ENCODE measurements at places on chromosomes 3 and 15.

- no peak for DNase-seq
Measured at GRCh38 chr3:112557976-112558375, 3.8 kb downstream of the ATG3 start.

GRCh38 chr3:141429371-141430035 is 57.3 kb upstream of the RASA2 start:
- DNase-seq = no peak

DNA sequence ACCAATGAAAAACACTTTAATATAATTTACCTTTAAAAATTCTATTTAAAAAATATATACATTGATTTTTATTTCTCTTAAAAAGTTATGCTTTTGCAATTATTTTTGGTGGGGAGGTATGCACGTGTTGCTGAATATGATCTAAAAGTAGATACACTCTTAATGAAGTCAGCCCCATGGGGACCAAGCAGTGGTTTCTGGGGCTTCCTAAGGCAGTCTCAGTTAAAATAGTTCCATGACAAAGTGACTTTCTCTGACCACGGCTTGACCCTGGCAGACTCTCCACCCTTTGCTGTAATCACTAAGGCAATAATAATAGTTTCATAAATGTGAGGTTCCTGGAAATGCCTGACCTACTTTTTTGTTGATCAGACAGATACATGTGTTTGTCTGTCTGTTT is 50.4 kb downstream of the CCR4 start:
- DNase-seq = no peak

DNA sequence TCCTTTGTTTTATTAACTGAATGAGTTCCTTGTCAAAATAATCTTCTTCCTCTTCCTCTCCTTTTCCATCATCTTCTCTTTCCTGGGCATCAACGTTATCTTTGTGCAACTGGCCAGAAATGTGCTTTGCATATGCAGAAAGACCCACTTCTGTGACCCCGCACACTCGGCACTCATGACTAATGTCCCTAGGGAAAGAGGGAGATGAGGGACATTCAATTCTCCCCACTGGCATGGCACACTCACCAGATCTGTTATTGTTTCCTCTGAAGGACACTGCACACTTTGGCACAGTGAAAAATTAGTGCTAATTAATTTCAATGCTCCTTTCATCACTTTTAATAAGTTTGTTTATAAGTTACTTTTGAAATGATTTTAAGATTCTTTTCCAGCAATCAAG is 34.0 kb downstream of the ZNF106 start:
- DNase-seq = no peak

DNA sequence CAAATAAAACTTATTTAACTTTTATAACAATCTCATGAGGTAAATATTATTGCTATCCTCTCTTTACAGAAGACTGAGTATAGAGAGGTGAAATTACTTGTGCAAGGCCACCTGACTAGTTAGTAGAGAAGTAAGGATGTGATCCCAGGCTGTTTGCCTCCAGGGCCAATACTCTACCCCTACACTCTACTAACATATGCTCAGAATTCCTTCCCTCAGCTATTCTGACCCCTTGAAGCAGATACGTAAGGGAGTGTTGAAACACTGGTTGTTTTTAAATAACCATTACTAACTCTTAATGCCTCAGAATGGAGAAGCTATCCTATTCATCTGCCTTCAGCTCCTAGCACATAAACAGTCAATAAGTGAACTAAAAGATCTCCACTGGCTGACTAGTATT is 24.1 kb downstream of the CSTA start:
- DNase-seq = no peak

- DNase-seq = no peak
Measured at GRCh38 chr3:171672124-171672523, 138.2 kb downstream of the PLD1 start.

GRCh38 chr3:89278302-89279025 is 171.0 kb downstream of the EPHA3 start:
- no peak for DNase-seq

GRCh38 chr3:14391033-14391432 is 11.4 kb upstream of the SLC6A6 start:
- DNase-seq = no peak

GRCh38 chr3:71088019-71088708 is 495.4 kb downstream of the FOXP1 start:
- DNase-seq = no peak

- DNase-seq = no peak
Measured at GRCh38 chr15:39579487-39580116, 1.3 kb upstream of the THBS1 start.

- no peak for DNase-seq
Measured at GRCh38 chr15:56715220-56715619, 18.1 kb downstream of the ZNF280D start.

DNA sequence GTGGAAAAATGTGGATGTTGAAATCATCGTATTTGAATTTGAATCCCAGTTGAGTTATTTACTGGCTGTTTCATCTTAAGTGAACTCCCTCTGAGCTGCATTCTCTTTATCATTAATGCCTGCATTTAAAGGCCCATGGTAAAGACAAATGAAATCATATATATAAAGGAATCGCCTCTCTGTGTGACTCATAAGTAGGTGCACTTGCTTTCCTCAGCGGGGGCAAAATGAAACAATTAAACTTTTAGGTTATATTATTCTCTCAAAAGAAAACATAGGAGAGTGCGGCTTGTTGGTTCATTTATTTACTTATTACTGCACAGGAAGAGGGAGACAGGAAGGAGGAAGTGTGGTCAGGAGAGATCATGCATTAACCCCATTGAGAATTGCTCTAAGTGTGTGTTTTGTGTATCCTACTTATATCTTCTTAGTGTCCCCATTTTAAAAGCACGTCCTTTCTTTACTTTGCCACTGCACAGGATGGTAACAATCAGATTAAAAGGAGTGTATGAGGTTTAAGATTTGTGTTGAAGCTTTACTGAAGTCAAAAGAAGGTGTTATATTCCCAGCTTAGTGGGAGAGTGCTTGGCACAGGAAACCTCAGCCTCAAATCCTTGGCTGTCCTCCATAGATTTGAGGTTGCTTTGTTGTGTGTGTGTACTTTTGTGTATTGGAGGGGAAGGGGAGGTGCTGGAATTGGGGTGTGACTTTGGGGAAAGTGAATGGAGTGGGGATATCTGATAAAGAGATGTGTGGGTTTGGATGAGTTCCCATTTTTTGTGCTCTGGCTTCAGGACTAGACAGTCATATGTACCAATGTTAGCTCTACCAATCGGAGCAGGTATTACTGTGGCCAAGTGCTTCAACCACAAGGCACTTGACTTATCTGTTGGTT is 595.8 kb upstream of the NR2F2 start:
- no peak for DNase-seq

GRCh38 chr3:55893045-55893664 is 406.0 kb upstream of the WNT5A start:
- no peak for DNase-seq

GRCh38 chr15:51160484-51160883 is 65.8 kb upstream of the TNFAIP8L3 start:
- no peak for DNase-seq

GRCh38 chr3:48404440-48405342 is 25.2 kb downstream of the PLXNB1 start:
- DNase-seq = no peak

GRCh38 chr15:75723171-75723846 is 10.7 kb upstream of the CSPG4 start:
- DNase-seq = no peak

- DNase-seq = no peak
Measured at GRCh38 chr3:64225695-64226499, 631 bp upstream of the PRICKLE2 start.

DNA sequence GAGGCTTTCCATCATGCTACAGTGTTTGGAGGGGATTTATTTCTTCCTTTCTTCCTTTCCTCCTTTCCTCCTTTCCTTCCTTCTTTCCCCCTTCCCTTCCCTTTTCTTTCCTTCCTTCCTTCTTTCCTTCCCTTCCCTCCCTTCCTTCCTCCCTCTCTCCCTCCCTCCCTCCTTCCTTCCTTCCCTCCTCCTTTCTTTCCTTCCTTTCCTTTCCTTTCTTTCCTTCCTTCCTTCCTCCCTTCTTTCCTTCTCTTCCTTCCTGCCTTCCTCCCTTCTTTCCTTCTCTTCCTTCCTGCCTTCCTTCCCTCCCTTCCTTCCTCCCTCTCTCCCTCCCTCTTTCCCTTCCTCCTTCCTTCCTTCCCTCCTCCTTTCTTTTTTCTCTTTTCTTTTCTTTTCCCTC is 127.2 kb downstream of the EPHA3 start:
- no peak for DNase-seq

GRCh38 chr3:179297971-179298725 is 24.7 kb upstream of the ZNF639 start:
- no peak for DNase-seq

GRCh38 chr3:166877971-166878370 is 502.1 kb downstream of the ZBBX start:
- no peak for DNase-seq

DNA sequence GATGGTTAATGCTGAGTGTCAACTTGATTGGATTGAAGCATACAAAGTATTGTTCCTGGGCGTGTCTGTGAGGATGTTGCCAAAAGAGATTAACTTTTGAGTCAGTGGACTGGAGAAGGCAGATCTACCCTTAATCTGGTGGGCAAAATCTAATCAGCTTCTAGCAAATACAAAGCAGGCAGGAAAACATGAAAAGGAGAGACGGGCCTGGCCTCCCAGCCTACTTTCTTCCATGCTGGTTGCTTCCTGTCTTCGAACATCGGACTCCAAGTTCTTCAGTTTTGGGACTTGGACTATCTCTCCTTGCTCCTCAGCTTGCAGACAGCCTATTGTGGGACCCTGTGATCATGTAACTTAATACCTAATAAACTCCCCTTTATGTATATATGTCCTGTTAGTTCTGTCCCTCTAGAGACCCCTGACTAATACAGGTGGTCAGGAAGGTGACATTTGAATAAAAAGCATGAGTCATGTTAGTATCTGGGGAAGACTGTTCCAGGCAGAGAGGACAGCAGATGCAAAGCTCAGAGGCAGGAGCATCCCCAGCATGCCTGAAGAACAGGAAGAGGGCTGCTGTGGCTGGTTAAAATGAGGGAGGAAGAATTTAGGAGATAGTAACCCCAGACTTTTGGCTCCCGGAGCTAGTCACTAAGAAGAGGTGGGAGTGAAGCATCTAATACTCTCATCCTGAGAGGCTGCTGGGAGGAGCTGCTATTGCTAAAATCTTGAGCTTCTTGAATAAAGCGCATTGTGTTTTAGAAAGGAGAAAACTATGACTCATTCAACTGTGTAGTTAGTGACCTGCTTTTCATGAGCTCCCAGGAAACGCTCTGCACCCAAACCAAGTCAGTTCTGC is 207.4 kb upstream of the HES1 start:
- no peak for DNase-seq

All from naive thymus-derived CD4-positive, alpha-beta T cell (primary cell).